ENCODE measurements at places on chromosomes 5 and 9.

DNA sequence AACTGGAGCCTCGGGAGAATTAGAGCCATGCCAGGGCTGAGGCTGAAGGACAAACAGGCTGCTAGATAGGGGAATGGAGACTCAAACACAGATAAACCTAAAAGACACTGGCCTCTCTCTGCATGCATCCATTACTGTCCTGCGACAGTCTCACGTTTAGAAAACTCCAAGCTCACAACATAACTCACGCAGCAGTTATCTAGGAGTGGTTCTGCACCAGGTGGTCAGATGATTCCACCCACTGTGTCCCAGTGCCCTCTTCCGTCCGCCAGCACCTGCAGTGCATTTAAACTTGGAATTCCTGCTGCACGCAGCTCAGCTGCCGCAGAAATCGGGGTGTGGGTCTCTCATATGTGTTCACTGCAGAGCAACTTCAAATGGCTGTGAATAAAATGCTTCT lies 272.6 kb upstream of the IRX2 start:
- DNase-seq = no peak

GRCh38 chr5:172773481-172774469 lies 2.8 kb upstream of the DUSP1 start:
- no peak for DNase-seq

DNA sequence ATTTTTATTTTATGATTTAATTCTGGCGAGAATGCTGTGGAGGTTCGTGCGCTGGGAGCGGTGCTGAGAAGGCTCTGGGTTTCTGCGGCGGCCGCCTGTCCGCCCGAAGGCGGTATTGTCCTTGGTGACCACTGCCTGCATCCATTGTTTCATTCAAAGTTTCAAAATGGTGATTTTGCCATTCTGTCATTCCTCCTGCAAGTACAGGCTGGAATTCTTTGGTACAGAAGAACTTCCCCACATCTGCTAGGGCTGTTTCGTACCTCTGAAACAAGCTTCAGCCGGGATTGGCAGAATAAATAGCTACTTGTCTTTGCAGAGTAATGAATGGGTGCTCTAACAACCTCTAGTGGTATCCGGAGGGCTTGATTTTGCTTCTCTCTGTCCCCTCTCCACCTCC lies 112.6 kb upstream of the CACNA1B start:
- DNase-seq = no peak

DNA sequence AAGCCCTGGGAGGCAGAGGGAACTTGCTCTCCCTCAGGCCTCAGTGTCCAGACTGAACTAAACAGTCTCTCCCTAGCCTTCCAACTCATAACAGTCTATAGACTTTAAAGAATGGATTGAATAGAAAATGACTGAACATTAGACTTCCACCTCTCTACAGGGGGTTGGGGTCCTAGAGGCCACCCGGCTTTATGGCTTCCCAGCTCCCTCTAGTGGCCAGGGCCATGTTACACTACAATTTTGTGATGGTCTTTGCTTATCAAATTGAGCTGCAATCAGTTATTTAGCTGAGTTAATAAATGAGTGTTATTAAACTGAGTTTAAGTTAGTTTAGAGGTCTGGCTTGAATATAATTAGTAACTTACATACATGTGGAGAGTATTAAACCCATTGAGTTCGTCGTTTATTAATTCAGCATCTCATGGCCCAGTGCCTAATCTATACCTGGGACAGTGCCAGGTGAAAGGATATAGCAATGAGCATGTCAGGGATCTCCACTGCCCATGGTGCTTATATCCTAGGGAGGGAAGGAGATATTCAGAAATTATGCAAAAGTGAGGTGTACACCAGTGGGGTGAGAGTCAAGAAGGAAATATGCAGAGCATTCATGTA lies 105.2 kb downstream of the SH3TC2 start:
- peak; percentile 15 for DNase-seq

DNA sequence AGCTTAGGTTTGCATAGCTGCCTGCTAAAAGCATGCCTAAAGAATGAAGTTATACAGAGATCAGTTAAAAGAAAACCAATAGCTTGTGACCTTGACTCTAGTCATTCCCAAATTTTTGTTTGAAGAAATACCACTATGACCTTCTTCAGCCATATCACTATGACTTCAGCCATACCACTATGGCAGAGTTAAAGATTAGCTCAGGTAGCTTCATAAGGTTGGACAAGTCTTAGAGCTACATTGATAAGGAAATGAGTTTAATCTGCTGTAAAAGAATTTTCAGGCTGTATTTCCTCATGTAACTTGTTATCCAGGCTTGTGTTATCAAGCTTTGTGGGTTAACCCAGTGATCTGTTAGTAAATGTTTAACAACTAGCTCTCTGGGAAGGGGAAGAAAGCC lies 30.7 kb downstream of the C6 start:
- no peak for DNase-seq

DNA sequence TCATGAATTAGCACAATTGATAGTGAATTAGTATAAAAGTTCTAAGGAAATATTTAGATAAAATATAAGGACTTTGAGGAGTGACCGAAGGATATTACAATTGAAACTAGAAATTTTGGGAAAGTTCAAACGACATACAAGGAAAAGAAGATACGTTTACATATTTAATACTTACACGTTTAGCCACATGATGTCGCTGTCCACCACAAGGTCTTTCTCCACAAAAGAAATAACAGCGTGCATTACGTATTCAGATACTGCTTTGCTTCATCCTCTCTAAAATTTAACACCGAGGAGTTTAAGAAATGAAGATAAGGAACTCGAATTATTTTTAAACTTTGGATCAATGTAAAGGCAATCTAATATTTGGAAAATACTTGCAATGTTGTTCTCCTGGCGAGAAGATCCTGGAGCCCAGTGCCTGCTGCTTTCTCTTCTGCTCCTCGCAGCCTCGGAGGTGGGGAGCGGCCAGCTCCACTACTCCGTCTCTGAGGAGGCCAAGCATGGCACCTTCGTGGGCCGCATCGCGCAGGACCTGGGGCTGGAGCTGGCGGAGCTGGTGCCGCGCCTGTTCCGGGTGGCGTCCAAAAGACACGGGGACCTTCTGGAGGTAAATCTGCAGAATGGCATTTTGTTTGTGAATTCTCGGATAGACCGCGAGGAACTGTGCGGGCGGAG lies at the start of gene PCDHA3:
Gene PCDHA3, plus strand, starts transcription at position 242 of the 678 bp plus-strand sequence.
- no peak for DNase-seq

- no peak for DNase-seq
Observed at GRCh38 chr5:26802944-26803343, 235.4 kb downstream of the CDH9 start.

DNA sequence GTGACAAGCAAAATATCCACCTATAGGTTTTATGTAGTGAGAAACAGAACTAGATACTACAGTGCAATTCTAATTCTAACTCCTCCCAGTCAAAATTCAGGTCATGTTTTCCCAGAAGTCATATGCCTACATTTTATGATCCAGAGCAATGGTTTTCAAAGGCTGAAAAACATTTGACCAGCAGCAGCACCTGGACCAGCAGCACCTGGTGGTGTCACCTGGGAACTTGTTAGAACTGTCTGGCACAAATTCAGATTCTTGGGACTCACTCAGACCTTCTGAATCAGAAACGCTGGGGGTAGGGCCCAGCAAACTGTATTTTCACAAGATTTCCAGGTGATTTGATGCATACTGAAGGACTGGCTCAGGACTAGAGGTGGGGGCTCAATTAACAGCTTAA lies 367.7 kb upstream of the RFX3 start:
- no peak for DNase-seq

DNA sequence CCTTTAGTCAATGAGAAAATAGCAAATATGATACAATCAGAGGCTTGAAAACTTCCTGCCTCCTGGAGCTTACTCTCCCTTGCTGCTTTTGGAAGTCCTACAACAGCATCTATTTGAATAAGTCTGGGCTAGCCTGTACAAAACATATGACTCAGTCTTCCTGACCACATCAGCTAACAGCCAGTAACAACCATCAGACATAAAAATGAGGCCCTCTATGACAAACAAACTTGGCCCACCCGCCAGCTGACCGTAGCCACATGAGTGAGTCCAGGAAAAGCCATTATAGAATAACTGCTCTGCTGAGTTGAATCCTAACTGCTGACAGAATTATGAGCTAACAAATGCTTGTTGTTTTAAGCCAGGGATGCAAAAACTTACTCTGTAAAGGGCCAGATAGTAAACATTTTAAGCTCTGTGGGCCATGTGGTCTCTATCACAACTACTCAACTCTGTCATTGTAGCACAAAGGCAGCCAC lies 347.6 kb downstream of the PTPRD start:
- DNase-seq = no peak

DNA sequence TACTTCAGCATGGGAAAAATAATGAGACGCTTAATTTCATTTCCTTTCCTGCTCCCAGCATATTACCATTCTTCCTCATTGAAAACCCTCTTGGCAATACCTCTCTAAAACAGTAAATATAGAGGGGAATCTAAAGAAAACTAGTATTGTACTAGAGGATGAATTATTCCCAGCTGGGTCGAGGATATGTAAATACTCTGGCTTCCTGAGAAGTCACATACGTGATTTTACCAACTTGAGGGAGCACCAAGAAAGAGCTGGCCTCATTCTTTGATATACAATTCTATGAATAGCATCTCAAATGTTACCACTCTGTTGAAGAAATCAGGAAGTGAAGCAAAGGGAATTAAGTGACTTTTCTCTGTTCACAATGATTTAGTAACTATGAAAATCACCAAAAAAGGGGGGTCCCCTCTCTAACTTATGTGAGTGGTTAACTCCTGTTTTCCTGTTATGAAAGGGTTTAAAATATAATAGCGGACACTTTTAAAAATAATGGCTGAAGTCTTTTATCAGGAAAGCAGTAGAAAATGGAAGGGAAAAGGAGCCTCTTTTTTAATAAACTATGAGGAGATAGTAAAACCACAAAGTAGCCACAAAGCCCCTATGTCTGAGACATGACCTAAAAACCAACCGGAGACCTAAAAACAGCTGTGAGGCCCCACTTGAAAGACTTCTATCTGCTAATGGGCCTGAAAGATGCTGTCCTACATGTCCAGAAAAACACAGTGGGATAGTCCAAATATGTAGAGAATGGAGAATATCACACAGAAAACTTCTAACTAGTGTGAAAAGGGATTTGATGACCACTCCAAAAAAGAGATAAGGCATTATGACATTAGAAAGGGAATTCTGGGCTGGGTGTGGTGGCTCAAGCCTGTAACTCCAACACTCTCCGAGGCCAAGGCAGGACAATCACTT lies 42.6 kb downstream of the LPAR1 start:
- no peak for DNase-seq

- DNase-seq = no peak
Observed at GRCh38 chr5:121731377-121731776, 120.3 kb upstream of the FTMT start.

DNA sequence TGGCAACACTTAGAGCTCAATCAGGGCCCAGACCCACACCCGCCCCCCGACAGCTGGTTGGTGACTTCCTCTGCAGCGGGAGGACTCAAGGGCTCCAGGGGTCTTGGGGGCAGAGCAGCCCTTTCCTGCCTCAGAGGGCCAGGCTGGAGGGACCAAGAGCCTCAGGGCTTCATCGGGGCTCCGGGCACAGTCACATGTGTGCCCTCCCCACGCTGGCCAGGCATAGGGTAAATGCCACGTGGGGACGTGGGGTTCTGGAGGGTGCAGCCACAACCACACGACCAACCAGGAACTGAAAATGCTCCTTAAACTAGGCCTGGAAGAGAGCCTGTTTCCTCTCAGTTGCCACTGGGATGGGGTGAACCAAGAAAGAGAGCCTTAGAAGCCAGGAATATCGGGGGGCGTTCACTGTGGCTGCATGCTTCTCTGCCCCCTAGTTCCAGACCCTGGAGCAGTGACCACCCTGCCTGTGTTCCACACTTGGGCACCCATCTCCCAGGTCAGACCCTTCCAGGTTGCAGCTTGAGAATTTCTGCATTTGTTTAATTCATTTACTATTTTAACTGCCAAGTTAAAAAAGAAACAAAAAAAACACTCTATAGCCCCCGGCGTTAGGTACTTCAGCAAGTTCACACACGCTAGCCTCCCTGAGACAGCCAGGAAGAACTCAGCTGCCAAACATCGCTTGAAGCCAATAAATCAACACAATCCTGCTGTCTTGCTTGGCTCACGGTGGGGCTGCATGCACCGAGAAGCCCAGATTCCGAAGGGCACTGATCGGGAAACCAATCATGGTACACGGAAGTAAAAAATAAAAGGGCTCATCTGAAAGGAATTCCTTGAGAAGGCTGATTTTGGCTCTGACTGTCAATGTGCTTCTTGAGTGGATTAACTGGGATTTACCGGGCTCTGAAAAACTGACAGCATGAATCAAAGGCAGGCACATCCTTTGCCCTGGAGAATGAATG lies 56.1 kb upstream of the PHYKPL start:
- DNase-seq = no peak

DNA sequence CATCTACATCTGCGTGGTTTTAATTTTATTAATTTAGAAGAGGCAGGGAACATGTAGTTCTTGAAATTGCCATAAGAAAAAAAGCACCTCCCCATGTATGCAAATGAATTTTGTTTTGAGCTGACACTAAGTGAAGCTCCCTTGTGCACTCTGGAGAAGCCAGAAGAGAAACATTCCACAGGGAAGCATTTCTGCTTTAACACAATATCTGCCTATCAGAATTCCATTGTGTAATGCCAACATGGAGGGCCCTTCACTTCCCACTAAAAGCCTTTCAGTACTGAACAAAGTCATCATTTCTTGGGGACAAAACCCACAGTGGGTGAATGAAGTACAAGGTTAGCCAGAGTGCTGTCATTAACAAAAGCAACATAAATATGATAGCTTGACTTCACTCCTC lies 59.7 kb downstream of the PRELID2 start:
- DNase-seq = no peak

DNA sequence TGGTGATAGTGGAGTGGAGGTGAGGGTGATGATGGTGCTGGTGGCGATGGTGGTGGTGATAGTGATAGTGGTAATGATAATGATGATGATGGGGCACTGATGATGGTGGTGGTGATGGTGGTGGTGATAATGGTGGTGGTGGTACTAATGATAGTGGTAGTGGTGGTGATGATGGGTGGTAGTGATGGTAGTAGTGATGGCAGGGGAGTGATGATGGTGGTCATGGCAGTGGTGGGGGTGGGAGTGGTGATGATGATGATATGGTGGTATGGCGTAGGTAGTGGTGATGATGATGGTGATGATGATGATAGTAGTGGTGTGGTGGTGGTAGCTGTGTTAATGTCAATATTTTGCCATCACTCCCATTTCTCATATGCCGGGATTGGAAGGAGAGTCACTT lies 44.5 kb upstream of the ORM1 start:
- DNase-seq = no peak

All from activated naive CD4-positive, alpha-beta T cell (primary cell).